CD4-positive, alpha-beta T cell treated with Interleukin-15 for 4 hours (primary cell): ENCODE measurements at places on chromosomes 1 and 21.

DNA sequence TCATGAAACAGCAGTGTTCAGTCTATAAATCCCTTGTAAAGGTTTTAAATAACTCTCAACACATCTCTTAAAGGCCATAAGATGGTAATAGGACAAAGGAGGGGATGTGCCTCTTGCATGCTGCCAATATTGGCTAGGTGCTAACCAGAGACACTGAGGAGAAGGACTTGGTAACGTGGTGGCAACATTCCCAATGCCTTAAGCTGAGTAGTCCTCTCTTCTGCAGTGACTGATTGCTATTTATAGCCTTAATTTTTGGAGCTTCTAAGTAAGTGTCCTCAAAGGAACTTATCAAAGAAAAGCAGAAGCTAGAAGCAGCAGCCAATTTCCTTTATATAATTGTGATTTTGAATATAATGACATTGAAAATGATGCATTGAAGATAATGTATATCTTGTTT, 63.0 kb downstream of the DPT start:
- no peak for DNase-seq

DNA sequence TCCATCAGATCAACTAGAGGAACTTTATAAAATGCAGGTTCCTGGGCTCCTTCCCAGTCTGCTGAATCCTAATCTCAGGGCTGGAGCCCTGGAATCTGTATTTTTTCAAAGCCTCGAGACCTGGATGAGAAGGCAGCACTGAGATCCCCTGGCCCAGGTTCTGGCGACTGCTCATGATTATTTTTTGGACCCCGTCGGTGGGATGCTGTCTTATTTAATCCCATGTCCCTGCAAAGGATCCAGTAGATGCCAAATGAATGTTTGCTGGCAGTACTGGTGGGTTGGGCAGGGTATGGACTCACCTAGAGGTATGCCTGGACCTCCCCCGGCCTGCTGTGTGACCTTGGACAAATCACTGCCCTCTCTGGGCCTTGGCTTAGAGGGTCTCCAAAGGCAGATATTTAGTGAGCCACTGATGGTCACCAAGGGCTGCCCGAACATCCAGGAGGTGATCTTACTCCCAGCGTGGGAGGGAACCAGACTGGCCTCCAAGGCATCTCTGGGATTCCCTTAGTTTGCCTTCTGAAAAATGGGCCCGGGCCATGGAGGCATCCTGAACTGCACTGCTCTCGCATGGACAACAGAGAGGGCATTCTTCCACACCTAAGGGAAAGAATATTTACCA, 91.6 kb upstream of the RUNX3 start:
- DNase-seq, result no peak

- no peak for DNase-seq
Measured at GRCh38 chr1:6658359-6659060, 33.8 kb downstream of the THAP3 start.

GRCh38 chr1:183600136-183600535, 9.9 kb upstream of the NCF2 start:
- DNase-seq, result no peak

- DNase-seq, result no peak
Measured at GRCh38 chr1:61012341-61012761, 70.0 kb upstream of the NFIA start.

- DNase-seq, result no peak
Measured at GRCh38 chr21:37032293-37032692, 25.8 kb downstream of the RIPPLY3 start.
